ENCODE measurements at places on chromosomes 11 and 22. TPM values are rescaled to one million over a fixed set of nuclear protein-coding genes. Genes with fewer than 3 reads are reported as not detected.

Gene MYBPC3
- not detected for total RNA-seq

Gene RELA
- total RNA-seq, result 64.1 TPM

Gene OR10A2
- total RNA-seq, result not detected

Gene ANO5
- total RNA-seq, result not detected

Gene OR5F1
- total RNA-seq, result not detected

Gene FGF19
- 0.16 TPM for total RNA-seq

Gene NRGN
- total RNA-seq, result 0.15 TPM

Gene OR4C45
- not detected for total RNA-seq

Gene KRTAP5-1
- not detected for total RNA-seq

Gene FOLH1
- total RNA-seq, result not detected

Gene MEI1
- not detected for total RNA-seq

Gene C22orf23
- total RNA-seq, result not detected

Measured in hair follicular keratinocyte (primary cell).